Hematopoietic multipotent progenitor cell treated with erythropoietin and hydrocortisone succinate and interleukin-3 and kit ligand, for 8 days (in vitro differentiated cells): ENCODE measurements at places on chromosomes 12 and 14.

- no peak for DNase-seq
Observed at GRCh38 chr14:45972416-45972815, 679.2 kb downstream of the RPL10L start.

- DNase-seq: no peak
Observed at GRCh38 chr12:65834146-65834935, 10.1 kb downstream of the HMGA2 start.

GRCh38 chr14:92759300-92759678 is 10.9 kb upstream of the LGMN start:
- peak; percentile 57 for DNase-seq

DNA sequence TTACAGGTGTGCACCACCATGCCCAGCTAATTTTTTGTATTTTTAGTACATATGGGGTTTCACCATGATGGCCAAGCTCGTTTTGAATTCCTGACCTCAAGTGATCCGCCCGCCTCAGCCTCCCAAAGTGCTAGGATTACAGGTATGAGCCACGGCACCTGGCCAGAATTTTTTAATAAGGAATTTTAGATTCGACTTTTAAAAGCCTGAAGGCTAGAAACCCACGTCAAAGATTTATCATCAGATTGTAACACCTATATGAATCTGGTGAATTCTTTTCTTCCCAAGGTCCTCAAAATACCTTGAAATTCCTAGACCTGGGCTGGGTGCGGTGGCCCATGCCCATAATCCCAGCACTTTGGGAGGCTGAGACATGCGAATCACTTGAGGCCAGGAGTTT is 18.7 kb upstream of the MMP19 start:
- no peak for DNase-seq

- DNase-seq: no peak
Observed at GRCh38 chr14:50067723-50068495, 48.5 kb downstream of the VCPKMT start.

GRCh38 chr12:127607146-127607725 is 659.7 kb upstream of the TMEM132C start:
- no peak for DNase-seq

DNA sequence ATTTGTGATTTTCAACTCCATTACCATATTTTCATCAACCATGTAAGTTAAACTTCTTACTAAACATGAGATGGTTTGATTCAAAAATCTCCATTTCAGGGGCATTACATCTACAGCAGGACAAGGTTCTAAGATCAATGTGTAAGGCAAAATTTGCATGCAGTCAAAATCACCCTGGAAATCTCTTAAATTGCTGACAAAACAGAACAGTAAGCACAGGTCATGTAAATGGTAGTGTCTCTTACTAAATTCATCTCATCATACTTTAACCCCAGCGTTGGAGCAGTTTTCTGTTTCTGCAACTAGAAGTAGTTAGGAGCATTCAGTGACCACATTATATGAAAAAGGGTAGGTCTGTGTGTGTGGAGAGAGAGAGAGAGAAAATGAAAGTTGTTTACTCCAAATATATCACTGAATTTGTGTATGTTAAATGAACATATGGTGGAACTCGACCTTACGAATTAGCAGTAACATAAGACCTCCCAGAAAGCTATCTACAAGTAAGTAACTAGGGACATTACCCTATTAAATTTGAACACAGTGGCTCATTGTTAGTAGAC is 227.5 kb downstream of the SSPN start:
- no peak for DNase-seq

GRCh38 chr12:124605883-124606774 is 38.7 kb upstream of the NCOR2 start:
- peak; percentile 71 for DNase-seq
